ENCODE measurements at places on chromosomes 3 and 15.

GRCh38 chr3:106130384-106131198 is 261.8 kb upstream of the CBLB start:
- no peaks in the 10 kb centered on the region for H3K4me1 ChIP-seq
- H3K27me3 ChIP-seq, result no peaks in the 10 kb centered on the region
- H3K4me3 ChIP-seq, result no peak overlapping the region
- H3K27ac ChIP-seq, result no peak overlapping the region
- H3K36me3 ChIP-seq, result no peaks in the 10 kb centered on the region

DNA sequence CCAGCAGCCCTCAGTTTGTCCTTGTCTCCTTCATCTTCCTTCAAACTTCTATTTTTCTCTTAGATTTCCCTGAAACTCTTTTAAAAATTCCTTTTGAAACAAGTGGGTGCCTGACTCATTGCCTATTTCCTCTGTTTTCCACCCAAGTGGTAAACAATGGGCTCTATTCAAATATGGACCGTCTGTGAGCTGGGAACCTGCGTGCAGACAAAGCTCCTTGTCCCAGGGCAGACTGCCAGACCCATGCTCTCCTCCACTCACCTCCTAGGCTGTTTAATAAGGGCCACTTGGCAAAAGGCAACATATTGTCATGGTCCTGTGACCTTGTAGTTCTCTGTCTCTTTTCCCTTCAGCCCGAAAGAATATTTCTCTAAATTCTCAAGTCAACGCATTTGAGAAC is 332.7 kb upstream of the THBS1 start:
- DNase-seq, result peak; percentile 47
- H3K27ac ChIP-seq, result no peak overlapping the region
- H3K27me3 ChIP-seq, result no peaks in the 10 kb centered on the region
- H3K4me1 ChIP-seq, result peaks cover 15% of the 10 kb centered on the region

DNA sequence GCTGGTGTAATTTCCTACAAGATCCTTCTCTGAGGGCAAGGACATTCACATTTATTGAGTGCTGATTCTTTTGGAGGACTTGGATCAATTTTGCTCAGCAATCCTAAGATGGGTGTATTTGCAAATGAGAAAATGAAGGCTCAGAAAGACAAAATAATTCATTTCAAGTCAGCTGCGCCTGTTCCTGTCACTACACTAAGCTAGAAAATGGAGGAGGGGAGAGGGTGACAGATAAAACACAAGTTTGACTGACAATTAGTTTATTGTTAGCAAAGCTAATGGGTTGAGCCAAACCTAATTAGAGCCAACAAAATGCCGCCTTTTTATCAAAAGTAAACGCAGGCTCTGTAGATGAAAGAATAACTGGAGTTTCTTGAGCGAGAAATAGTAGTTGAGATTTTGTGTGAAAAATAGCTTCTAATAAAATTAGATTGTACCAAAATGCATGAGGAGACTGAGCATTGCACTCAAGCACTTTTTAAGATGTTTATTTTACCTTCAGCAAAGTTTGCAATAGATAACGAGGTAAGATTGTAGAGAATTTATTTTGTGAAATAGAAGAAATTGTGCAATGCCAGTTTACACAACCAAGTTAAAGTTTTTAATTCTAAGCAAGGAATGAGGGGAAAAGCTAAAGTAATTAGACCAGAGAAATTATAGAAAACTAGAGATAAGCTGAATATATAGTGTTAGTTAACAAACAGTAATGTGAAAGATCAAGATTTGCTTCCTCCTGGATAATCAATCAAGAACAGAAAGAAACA is 39.6 kb upstream of the SECISBP2L start:
- H3K27ac ChIP-seq, result no peak overlapping the region
- H3K36me3 ChIP-seq, result no peaks in the 10 kb centered on the region
- no peak overlapping the region for H3K4me3 ChIP-seq

- peak overlapping the region; percentile 63 for H3K27ac ChIP-seq
- DNase-seq, result no peak
- H3K36me3 ChIP-seq, result no peaks in the 10 kb centered on the region
Measured at GRCh38 chr3:47950453-47951169, 65.6 kb downstream of the MAP4 start.

DNA sequence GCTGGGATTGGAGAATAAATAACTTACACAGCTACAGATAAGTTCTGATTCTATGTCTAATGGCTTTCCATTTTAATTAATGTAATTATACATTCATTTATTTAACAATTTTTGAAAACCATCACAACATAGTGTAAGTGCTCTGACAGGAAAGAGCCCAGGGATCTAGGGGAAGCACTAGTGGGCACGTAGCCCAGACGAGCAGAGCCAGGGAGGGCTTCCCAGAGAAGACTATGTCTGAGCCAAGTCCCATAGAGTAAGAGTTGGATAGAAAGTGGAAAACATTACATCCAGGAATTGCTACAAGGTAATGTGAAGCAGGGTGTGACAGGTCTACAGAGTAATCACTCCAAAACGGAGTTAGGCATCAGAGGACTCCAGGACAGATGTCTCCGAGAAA is 2.9 kb upstream of the HGD start:
- H3K27me3 ChIP-seq, result no peaks in the 10 kb centered on the region
- no peak overlapping the region for H3K4me3 ChIP-seq
- no peak for DNase-seq
- no peaks in the 10 kb centered on the region for H3K36me3 ChIP-seq
- H3K4me1 ChIP-seq, result peaks cover 45% of the 10 kb centered on the region

- H3K27me3 ChIP-seq, result peaks cover 30% of the 10 kb centered on the region
- no peaks in the 10 kb centered on the region for H3K36me3 ChIP-seq
- H3K4me1 ChIP-seq, result no peaks in the 10 kb centered on the region
- no peak overlapping the region for H3K27ac ChIP-seq
Measured at GRCh38 chr3:126402178-126402577, 7.5 kb downstream of the CFAP100 start.

- no peak for DNase-seq
- no peaks in the 10 kb centered on the region for H3K4me1 ChIP-seq
- H3K4me3 ChIP-seq, result no peak overlapping the region
- no peaks in the 10 kb centered on the region for H3K27me3 ChIP-seq
- H3K27ac ChIP-seq, result no peak overlapping the region
Measured at GRCh38 chr15:68608206-68608843, 29.5 kb downstream of the CORO2B start.

GRCh38 chr3:105458518-105459215 is 92.0 kb downstream of the ALCAM start:
- no peak overlapping the region for H3K27ac ChIP-seq
- H3K27me3 ChIP-seq, result no peaks in the 10 kb centered on the region
- no peaks in the 10 kb centered on the region for H3K4me1 ChIP-seq
- no peak overlapping the region for H3K4me3 ChIP-seq
- no peaks in the 10 kb centered on the region for H3K36me3 ChIP-seq

DNA sequence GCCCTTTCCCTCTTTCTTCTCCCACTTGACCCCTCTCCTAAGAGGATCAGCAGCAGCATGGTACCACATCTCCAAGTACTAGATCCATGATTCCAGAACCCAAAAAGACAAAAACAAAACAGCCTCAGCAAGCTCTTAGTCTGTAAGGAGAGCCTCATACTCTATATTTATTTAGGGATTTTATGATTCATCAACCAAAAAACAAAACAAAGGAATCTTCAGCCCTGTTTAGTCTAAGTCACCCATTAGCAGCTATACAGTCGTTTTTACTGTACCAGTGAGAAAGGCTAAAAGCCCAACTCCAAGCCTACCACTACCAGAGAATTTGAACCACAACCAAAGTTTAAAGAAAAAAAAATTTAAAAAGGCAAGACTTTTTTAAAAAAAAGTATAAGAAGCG is 1020.3 kb upstream of the CADM2 start:
- DNase-seq, result no peak
- H3K27ac ChIP-seq, result no peak overlapping the region
- H3K4me1 ChIP-seq, result no peaks in the 10 kb centered on the region
- H3K4me3 ChIP-seq, result no peak overlapping the region

DNA sequence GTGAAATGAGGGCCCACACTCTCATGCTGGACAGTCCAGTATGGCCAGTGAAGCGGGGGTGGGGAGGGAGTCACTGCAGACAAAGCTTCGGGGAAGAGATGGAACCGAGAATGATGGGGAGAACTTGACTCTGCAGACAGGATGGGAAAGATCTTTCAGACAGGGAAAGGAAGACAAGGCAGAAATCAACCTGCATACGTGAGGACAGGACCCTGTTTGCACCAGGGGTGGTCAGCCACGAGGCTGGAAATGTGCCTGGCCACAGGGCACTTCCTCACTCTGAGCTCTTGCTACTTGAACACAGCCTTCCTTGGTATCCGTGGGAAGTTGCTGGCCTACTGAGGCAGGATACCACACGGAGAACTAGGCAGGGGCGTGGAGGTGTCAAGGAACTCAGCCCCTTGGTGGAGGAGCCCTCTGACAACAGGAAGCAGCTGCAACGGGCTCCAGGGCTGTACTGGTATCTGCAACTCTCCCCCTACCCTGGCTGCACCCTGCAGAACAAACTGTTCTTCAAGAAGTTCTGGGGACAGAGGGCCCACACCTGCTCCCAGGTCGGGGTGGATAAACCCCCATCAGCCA is 9.3 kb upstream of the SRP14 start:
- no peaks in the 10 kb centered on the region for H3K27me3 ChIP-seq
- no peak overlapping the region for H3K4me3 ChIP-seq
- H3K4me1 ChIP-seq, result peaks cover 50% of the 10 kb centered on the region
- no peak for DNase-seq

- H3K4me3 ChIP-seq, result no peak overlapping the region
- no peaks in the 10 kb centered on the region for H3K27me3 ChIP-seq
- peaks cover 9% of the 10 kb centered on the region for H3K4me1 ChIP-seq
- H3K36me3 ChIP-seq, result no peaks in the 10 kb centered on the region
- no peak overlapping the region for H3K27ac ChIP-seq
- no peak for DNase-seq
Measured at GRCh38 chr3:15151166-15151565, 52.2 kb upstream of the RBSN start.

GRCh38 chr15:82304778-82305090 is 42.1 kb downstream of the SAXO2 start:
- H3K4me3 ChIP-seq, result no peak overlapping the region
- H3K27me3 ChIP-seq, result peaks cover 7% of the 10 kb centered on the region
- DNase-seq, result no peak
- H3K36me3 ChIP-seq, result no peaks in the 10 kb centered on the region
- no peak overlapping the region for H3K27ac ChIP-seq
- no peaks in the 10 kb centered on the region for H3K4me1 ChIP-seq

DNA sequence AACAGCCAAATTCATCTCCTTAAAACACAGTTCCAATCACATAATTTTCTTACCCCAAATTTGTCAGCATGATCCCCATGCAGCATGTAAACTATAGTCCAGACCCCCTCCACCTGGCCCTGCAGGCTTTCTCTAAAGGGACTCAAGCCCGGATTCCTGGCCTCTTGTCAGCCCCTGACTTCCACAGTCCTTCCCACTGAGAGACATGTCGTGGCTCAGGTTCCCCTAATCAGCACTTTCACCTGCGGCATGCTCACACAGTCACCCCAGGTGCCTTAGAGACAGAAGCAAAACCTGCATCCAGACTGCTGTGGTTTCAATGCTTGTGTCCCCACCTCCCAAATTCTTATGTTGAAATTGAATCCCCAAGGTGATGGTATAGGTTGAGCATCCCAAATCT is 372.7 kb upstream of the ATP10A start:
- no peaks in the 10 kb centered on the region for H3K27me3 ChIP-seq
- no peak overlapping the region for H3K4me3 ChIP-seq
- H3K36me3 ChIP-seq, result no peaks in the 10 kb centered on the region
- no peak for DNase-seq

DNA sequence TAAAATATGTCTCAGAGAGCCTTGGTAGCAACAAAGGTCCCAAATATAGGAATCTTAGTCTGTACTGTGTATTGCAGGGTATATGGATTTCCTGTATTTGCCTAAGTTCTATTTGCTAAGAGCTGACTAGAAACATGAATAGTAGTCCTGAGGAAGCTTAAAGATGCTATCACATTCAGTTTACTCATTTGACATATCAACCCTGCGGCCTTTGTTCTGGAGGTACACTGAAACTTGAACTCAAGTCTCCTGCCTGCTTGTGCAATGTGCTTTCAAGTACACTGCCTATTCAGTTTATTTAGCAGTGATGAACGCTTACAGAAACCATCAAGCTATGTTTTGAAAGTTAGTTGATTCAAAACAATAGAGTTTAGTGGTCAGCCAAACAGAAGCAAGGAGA is 21.1 kb downstream of the IL1RAP start:
- DNase-seq, result peak; percentile 92
- H3K27me3 ChIP-seq, result no peaks in the 10 kb centered on the region
- H3K4me1 ChIP-seq, result peaks cover 67% of the 10 kb centered on the region
- no peak overlapping the region for H3K4me3 ChIP-seq
- H3K36me3 ChIP-seq, result peaks cover 4% of the 10 kb centered on the region
- peak overlapping the region; percentile 66 for H3K27ac ChIP-seq

GRCh38 chr3:123385001-123385401 is 63.9 kb downstream of the ADCY5 start:
- H3K27me3 ChIP-seq, result peaks cover 36% of the 10 kb centered on the region
- no peak overlapping the region for H3K4me3 ChIP-seq
- no peak for DNase-seq
- no peaks in the 10 kb centered on the region for H3K36me3 ChIP-seq
- no peaks in the 10 kb centered on the region for H3K4me1 ChIP-seq
- H3K27ac ChIP-seq, result no peak overlapping the region

DNA sequence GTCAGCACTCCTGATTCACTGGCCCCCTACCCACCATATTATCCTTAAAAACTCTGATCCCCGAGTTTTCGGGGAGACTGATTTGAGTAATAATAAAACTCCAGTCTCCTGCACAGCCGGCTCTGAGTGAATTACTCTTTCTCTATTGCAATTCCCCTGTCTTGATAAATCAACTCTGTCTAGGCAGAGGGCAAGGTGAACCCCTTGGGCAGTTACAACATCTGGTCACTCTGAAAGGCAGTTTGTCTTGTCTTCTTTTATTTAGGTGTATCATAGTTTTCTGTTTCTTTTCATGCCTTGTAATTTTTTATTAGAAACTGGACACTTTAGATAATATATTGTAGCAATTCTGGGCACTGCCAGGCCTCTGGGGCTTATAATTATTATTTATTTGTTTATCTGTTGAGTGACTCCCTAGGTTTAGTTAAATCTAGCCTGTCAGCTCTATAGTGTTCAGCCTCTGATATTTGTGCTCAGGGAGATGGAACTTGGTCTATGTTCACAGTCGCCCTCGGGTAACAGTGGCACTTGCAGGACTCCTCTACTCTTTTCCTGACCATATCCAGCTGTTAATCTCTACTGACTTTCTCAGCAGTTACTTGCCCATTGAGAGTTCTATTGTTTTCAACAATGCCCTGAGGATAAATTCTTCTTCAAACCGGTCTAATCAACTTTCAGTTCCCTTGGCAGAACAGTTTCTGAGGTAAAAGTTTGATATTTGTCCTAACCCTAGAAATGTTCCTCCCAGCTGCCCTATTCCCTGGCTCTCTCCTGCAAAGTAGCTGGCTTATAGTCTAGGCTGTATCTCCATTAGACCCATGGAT is 15.5 kb upstream of the PLAAT1 start:
- no peak overlapping the region for H3K4me3 ChIP-seq
- no peaks in the 10 kb centered on the region for H3K4me1 ChIP-seq
- no peaks in the 10 kb centered on the region for H3K36me3 ChIP-seq

Measured in HepG2 (cell line).